ENCODE measurements at places on chromosomes 3 and 15.

DNA sequence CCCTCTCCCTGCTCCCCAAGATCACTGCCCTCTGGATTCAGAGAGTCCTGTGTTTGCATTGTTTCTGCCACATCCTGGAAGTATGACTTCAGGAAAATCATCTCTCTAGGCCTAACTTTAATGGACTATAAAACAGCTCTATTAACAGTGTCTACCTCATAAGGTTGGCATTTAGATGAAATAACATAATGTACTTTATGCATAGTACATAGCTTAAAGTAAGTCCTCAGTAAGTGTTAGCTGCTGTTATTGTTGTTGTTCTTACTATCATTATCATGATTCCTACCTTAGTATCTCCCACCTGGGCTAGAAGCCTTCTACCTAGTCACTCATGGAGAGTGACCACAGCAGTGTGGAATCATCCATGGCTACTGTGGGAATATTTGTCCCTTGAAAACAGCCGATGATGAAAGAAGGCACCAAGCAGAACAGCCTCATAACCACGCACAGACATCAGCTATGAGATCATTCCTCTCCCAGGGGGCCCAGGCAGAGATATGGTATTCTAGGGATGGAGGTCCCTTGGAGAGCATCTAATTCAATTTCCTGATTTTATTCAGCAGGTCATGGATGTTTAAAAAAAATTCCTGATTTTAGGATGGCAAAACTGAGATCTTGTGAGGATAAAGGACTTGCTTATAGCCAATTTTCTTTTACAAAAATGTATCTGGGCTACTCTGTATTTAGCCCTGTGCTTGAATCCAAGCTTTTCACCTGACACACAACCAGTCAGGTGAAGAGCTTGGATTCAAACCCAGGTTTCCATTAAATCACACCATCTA lies 1.9 kb downstream of the FSD2 start:
- DNase-seq = peak; percentile 68

DNA sequence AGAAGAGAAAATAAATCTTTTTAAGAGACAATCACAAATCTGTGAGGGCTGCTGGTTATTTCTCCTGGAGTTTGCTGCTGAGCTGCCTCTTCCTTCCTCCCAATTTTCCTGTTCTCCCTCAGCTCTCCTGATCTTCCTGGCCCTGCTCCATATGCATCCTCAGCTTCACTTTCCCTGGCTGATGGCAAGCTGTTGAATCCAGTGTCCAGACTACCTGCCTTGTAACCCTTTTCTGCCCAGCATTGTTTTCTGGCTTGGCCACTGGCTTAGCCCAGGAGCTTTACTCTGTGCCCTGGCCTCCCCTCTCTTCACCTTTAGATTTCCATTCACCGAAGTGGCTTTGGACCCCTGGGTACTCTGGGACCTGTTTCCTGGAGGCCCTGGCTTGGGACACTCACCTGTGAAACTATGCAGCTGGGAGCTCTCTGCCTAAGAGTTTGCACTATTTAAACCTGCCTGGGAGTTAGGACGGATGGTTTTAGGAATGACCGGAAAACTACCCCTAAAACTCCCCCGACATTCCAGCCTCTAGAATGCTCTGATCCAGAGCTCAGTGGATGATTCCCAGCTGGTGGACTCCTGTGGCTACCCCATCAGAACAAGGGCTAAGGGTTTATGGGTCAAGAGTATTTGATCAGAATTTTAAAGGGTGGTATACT lies 90.0 kb downstream of the RBPMS2 start:
- no peak for DNase-seq

DNA sequence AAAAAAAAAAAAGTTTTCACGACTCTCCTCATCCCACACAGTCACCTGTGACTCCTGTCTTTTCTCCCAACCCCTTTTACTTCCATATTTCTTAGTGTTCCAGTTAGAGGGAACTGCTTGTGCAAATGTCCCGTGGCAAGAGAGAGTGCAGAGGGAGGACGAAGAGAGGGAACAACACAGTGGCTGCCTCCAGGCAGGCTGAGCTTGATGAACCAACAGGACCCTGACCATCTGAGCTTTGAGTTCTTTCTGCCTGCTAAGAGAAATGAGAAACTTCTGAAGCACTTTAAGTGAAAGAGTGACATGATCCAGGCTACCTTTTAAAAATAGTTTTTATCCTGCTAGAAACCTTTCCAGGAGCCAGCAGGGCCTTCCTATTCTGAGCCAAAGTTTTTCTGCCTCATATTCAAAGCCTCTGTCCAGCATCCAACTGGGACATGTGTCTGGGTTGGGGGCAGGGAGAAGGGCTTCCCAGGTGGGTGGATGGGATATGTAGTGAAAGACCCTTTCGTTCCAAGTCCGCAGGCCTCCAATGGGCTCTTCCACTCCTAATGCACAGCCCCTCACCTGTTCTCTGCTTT lies 239.9 kb downstream of the OPA1 start:
- DNase-seq = no peak

- DNase-seq = no peak
These were observed 20.6 kb downstream of the IQGAP1 start for GRCh38 chr15:90408657-90409056.

GRCh38 chr3:193868590-193868989 lies 267.4 kb upstream of the HES1 start:
- no peak for DNase-seq
